NAMALWA (cell line): ENCODE measurements at places on chromosomes 6 and 20.

- DNase-seq: no peak
Measured at GRCh38 chr6:163344411-163344810, 70.1 kb upstream of the QKI start.

GRCh38 chr20:10109641-10110040 is 74.9 kb downstream of the ANKEF1 start:
- no peak for DNase-seq

DNA sequence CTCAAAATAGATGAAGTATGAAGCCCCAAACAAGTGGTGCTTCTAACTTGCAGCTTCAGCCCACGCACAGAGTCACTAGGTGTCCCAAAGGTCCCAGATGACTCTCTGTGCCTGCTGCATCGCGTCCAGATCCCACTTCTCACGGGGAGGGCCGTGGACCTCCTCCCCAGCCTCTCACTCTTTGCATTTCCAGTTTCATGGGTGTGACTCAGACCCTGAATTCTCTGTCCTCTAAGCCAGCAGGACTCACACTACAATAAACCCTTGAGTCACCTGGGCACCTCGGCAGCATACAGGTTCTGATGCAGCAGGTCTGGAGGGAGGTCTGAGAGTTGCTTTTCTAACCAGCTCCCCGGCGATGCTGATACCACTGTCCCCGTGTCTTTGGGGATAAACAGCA is 114.0 kb upstream of the RIN2 start:
- DNase-seq: no peak

GRCh38 chr6:1987640-1988039 is 257.8 kb downstream of the GMDS start:
- DNase-seq: no peak

DNA sequence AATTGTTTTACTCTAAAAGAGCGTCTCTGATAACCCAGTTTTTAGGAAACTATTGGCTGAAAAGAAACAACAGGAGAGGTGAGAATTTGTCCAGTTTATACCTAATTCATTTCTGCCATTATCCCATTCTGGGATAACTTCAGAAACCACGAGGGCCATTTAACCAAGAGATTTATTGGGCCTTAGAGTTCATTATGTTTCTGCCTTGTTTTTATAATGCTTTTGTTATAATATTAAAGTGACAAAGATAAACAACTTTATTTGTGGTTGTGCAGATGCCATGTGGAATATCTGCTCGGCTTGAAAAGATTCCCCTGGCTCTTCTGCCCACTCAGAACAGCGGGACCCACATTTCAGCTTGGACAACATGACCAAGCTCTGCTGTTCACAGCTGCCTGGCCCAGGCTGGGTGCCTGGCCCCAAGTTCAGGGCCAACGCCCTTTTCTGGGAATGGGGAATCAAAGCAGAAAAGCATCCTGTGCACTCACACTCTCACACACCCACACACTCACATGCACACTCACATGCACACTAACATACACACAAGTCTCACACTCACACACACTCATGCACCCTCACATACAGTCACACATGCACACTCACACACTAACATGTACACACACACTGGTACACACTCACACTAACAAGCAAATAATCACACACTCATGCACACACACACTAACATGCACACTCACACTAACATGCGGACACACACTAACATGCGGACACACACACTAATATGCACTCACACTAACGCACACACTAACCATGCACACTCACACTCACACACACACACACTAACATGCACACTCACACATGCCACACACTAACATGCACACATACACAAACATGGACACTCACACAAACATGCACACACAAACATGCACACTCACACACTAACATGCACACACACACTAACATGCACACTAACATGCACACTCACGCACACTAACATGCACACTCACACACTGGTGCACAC is 86.7 kb upstream of the NEDD9 start:
- DNase-seq: no peak

- DNase-seq: no peak
Measured at GRCh38 chr6:36856277-36856676, 17.0 kb upstream of the CPNE5 start.

GRCh38 chr6:163332575-163332974 is 81.9 kb upstream of the QKI start:
- no peak for DNase-seq

DNA sequence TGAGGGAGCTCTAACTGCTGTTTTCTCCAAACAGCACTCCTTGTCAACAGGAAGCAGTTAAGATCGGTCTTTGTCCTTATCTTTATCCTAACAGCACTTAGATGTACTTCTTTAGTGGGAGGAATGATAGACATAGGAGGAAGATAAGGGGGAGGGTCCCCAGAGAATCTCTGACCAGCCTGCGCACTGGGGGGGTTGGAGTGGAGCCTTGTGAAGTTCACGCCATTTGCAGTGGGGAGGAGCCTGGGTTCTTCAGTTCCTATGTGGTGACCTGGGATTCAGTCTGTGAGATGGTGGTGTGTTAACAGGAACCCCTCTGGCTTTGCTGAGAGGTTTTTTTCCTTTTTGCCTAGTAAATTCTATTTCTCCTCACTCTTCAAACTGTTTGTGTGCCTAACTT is 18.1 kb upstream of the ASCC3 start:
- DNase-seq: no peak
